ENCODE measurements at places on chromosomes 16 and 17. TPM values are rescaled to one million over a fixed set of nuclear protein-coding genes. Genes with fewer than 3 reads are reported as not detected.

GRCh38 chr17:43745541-43745940, 13.1 kb downstream of the SOST start:
- no peak for DNase-seq

The FBXW10B gene
- polyA plus RNA-seq: 0.87 TPM

The ZPBP2 gene
- polyA plus RNA-seq: not detected

The CCL5 gene
- 1.8 TPM for polyA plus RNA-seq

- no peak for DNase-seq
Observed at GRCh38 chr17:77925831-77926543, 32.5 kb upstream of the TNRC6C start.

DNA sequence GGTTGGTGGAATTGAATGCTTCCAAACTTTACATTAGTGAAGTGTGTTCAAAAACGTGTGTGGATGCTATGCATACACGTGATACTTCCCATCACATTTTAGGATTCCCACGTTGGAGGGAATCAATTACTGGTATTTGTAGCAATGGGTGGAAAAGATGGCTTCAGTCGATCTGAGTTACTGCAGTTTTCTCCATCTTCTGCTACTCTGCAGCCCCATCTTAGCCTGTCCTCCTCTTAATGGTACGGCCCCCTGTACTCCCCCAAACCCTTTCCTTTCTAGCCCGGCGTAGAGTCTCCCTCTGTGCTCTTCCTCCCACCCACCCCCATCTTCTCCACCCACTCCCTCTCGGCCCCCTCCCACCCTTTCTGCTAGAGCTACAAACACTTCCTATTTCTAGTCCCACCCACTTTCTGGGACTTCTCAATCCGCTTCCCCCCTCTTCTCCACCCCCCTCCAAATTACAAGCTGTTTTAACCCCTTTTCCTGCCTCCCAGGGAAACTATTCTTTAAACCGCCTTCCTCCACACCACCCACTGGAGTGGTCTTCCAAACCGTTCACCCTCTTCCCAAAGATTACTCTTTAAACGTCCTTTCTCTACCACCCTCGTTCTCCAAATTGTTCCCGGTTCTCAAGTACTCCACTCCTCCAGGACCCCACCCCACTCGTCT, 1.1 kb downstream of the CHTF8 start:
- DNase-seq: no peak

The BAHCC1 gene
- 13.1 TPM for polyA plus RNA-seq

DNA sequence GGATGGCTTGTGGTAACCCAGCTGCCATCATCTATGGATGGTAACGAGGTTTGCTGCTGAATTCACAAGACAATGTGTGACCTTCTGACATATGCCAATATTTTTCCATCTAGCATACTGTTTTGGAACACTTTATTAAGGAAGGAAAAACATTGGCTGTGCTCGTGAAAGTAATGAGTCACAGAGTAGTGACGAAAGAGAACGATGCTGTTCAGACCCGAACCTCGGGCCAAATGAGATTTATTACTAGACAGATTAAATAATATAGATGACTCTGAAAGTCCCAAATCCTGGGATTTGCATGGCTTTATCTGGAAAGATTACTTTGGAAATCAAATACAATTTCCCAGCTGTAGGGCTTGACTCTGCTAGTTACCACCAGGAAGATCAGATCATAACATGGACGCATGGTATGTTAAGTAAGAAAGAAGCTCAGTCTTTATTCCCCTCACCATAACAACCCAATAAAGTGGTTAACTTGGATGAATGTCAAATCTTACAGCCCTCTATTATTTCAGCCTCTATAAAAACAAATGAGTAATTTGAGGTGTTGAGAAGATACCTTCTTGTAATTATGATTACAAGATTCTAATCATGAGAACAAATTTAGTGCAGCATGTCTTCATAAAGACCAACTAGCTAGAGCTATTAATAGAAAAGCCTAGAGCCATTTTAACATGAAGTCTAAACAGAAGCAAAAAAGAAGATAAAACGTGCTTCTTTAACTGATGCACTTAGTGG, 32.6 kb downstream of the ERN1 start:
- DNase-seq: no peak

The HELZ gene
- polyA plus RNA-seq: 2.4 TPM

The EPN3 gene
- polyA plus RNA-seq: 3.0 TPM

The EVPL gene
- polyA plus RNA-seq: 0.04 TPM

The OTOP3 gene
- not detected for polyA plus RNA-seq
